ENCODE measurements at places on chromosomes 16 and 17.

GRCh38 chr16:85502357-85502756 is 110.8 kb upstream of the GSE1 start:
- DNase-seq: no peak

GRCh38 chr17:48818361-48818841 is 1.4 kb upstream of the TTLL6 start:
- DNase-seq: no peak

GRCh38 chr17:11916091-11916490 is 81.2 kb downstream of the ZNF18 start:
- no peak for DNase-seq

GRCh38 chr17:50507871-50508572 is at the start of gene MYCBPAP:
TSS of gene MYCBPAP (plus strand) at chr17:50508439. CDS start at chr17:50508675, 236 bp downstream.
- peak; percentile 57 for DNase-seq

GRCh38 chr17:48505788-48506187 is 25.0 kb downstream of the HOXB1 start:
- DNase-seq: no peak

GRCh38 chr17:51725185-51725584 is 433.3 kb downstream of the CA10 start:
- DNase-seq: no peak

DNA sequence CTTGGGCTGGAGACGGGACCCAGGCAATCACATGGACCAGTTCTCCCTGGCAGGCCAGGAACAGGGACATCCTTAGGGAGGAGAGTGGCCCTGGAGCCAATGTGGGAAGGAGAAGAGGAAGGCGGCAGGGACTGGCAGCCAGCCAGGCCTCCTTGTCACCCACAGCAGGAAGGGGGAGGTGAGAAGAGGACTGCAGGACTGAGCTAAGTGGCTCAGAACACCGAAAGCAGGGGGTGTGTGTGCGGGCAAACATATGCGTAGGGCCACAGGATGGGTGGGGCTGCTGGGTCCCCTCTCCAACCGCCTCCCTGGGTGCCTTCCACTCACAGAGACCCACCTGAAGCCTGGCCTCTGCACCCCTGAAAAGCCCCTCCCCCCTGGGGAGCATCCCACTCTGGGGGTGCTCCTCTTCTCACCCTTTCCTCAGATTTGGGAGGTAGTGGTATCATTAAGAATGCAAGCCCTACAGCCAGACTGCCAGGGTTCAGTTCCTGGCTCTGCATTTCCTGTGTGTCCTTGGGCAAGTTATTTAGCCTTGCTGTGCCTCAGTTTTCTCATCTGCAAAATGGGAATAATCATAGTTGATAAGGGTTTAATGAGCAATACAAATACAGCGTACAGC is 8.1 kb downstream of the PNMT start:
- no peak for DNase-seq

GRCh38 chr17:21174713-21175112 is 39.2 kb downstream of the TMEM11 start:
- no peak for DNase-seq

- no peak for DNase-seq
These were observed 537.7 kb upstream of the HSBP1 start for GRCh38 chr16:83270061-83270460.

- DNase-seq: no peak
These were observed 36.8 kb upstream of the RASD1 start for GRCh38 chr17:17532991-17533390.

DNA sequence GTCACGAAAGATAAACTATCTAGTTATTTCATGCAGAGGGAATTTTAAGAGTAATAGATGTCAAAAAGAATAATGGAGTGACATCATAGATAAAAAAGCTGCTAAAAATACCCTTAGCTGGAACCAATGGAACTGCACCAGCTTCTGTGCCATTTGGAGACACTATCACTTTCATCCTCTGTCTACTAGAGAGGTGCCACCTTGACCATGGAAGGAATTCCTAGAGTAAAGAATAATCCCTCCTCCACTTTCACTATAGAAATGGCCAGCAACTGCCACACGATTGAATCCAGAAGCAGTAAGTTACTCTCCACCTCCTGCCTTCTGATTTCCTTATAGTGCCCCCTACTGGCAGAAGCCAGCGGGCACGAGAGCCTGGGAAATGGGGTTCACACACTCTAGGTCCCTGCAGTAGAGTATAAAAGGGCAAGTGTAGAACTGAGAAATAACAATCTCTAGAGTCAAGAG is 2.8 kb upstream of the ALDH3A2 start:
- peak; percentile 45 for DNase-seq

DNA sequence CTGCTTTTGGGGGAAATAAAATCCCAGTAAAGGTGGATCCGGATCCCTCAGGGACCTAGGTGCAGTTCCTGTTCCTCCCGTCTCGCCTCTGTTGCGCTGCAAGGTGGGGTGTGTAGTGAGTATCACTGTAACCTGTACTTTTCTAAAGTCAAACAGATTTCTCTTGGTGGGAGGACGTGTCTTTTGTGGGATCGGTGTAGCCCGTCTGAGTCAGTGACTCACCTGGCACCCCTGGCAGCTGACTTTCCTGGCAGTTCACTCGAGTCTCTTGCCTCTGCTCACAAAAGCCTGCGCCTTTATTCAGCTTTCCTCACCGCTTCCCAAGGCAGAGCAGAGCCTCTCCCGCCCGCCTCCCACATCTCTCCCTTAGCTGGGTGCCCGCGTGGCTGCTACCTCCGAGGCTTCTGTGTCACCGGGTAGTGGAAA is 85.7 kb downstream of the CMIP start:
- DNase-seq: no peak

DNA sequence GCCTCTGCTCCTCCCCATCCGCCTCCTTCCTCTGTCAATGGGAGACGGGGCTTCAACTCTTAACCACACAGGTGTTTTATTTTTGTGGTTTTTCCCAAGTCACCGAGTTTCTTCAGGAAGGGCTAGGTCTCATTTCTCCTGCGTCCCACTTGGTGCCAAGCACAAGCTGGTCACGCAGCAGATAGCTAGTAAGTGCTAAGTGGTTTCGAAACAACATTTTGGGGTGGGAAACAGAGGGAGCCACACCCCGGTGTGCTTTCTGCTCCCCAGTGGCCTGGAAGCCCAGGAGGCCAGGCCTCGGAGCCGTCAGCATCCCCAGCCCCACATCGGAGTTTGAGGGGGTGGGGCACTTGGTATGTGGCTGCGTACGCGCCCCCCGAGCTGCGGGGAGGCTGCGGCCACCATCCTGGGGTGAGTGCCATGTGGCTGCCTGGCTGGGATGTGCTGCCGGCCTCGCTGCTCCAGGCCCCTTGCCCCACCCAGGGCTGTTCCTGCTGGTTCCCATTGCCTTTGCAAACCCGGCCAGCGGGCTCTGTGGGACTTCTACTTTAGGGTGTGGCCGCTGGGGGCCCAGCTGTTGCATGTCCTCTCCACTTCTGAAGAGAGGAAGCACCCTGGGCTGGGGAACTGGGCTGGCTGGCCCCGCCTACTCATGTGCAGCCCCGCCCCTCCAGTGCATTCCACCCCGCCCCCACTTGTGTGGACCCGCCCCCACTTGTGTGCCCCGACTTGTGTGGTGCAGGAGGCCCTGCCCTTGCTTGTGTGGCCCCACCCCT is 55.6 kb downstream of the BAIAP2 start:
- no peak for DNase-seq

DNA sequence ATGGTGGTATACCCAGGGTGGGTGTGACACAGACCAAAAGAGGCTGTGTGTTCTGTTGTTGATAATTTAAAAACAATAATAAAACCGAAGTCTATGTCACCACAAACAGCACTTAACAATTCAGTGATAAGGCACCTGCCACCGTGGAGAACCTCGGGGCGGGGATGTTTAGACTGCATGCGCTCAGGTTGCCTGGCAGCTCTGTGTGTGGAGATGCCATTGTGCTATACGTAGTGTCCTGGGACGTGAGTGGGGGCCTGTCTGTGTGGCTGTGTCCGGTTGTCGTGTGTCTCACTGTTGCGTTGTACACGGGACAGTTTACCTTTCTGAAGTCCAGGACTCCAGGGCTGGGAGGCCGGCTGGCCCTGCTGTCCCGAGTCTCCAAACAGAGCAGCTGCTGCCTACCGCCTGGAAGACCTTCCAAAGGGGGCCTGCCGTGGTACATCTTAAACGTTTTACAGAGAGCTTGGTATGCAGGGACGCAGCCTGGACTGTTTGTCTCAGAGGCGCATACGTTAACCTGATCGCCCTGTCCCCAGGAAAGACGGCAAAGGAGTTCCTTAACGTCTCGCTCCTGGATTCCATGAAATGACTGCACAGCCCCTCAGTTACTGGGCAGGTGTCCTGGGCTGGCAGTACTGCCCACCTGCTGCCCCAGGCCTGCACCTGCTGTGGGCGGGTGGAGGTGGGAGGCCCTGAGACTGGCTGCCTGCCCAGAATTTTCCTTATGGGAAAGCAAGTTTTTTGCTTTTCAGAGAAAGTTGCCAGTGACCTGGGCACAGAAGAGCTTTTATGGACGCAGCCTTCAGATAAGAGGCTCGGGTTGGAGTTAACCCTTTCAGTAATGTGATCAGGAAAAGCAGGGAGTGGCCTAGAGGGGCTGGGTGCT is 19.0 kb downstream of the SPIRE2 start:
- DNase-seq: no peak

- no peak for DNase-seq
These were observed 573 bp downstream of the CTDNEP1 start for GRCh38 chr17:7250695-7251627.

DNA sequence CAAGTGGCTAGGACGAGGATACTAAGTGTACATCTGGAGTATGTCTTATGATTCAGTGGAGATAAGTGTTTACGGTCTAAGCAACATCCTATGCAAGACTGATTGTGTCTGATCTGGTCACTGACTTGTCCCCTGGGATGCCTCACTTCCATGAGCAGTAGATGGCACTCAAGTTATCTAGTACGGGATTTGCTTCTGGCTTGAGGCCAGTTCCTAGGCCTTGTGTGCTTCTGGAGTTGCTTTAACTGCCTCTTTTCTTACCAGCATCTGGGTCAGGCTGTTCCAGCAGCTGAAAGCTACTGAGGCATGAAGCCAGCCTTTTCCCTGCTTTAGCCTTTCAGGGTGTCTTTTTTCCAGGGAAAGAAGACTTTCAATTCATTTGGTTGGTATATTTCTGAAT is 23.0 kb downstream of the SUPT6H start:
- DNase-seq: no peak

DNA sequence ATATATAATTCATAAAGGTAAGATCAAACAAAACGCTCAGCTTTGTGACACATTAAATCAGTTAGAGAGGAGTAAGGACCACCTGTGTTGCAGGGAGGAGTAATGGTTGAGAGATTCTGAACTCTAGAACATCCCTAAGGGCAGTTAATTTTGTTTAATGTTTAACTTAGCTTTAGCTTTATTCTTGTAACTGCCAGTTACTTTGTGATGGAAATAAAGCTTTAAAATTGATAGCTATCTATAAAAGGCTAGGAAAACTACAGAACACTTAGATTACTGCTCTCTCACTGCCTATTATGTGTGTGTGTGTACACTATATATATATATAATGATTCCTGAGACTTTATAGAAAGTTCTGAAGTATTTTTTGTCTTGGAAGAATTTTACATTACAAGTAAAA is 37.8 kb downstream of the PTRH2 start:
- no peak for DNase-seq

DNA sequence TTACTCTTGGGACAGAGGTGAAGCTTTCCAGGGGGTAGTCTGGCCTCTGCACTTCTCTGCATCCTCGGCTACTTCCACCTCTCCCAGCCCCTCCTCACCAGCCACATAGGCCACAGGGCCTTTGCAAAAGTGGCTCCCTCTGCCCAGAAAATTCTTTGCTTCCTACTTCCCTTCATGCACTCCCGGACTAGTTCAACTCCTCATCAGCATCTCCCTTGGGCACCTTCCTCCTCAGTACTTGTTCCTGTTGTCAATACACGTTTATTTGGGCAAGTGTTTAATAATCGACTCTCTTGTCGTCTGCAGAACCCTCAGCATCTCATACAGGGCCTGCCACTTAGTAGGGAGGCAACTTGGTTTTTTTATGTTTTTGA is 23.1 kb upstream of the USP7 start:
- no peak for DNase-seq

GRCh38 chr17:55433029-55433628 is 11.5 kb upstream of the MMD start:
- DNase-seq: no peak

DNA sequence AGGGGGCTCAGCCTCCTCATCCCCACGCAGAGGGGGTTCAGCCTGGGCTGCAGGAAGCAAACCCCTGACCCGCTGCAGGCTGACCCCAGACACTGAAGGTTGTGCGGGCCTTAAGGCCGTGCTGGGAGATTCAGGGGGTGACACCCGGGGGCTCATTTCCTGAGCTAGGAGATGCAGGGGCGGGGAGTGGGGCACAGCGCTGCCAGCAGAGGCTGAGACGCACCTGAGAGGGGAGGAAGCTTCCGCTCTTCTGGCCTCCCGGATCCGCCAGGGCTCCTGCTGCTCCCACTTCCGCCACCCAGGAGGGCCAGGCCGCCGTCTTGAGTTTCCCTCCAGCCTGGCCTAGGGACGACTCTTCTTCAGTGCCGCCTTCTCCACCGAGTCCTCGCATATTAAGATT is 173.2 kb upstream of the FOXF1 start:
- DNase-seq: no peak

- DNase-seq: no peak
These were observed 11.7 kb downstream of the ANKRD11 start for GRCh38 chr16:89478576-89479221.

DNA sequence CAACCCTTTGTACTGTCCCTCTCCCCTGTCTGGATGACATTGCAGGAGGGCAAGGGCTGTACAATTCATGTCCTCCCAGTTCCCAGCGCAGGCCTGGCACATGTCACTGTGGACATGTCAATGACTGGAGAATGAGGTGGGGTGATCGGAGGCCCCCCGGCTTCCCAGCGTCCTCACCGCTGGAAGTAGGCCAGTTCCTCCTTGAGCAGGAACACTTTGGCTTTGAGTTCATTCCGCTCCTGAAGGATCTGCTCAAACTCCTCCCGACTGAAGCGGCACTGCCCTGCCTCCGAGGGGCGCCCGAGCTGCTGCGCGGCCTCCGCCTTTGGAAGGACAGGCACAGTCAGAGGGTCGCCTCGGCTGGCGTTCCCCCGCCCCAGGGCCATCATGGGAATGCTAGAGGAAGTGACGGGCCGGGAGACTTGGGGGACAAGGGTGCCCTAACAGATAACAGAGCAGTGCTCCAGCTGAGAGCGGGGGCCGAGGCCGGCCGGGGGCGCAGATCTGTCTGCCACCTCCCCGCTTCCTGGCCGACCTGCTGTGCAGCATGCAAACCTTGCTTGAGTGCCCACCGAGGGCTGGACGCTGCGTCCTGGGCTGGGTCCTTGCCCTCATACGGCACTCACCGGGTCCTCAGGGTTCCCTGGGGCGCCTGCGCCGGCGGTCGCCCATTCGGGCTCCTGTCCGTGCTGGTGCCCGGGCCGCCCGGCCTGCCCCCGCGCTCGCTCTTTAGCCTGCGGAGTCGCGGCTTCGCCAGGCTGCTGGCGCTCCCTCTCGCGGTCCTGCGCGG is 1.3 kb downstream of the RILP start:
- DNase-seq: no peak

- DNase-seq: no peak
These were observed 3.6 kb downstream of the AMDHD2 start for GRCh38 chr16:2523801-2524231.

GRCh38 chr17:81733507-81734404 is 21.7 kb downstream of the SLC25A10 start:
- peak; percentile 52 for DNase-seq

- DNase-seq: no peak
These were observed 50.2 kb downstream of the NKD1 start for GRCh38 chr16:50598256-50598894.

- DNase-seq: no peak
These were observed 436.0 kb downstream of the MAF start for GRCh38 chr16:79164388-79164995.

Measured in stimulated activated CD4-positive, alpha-beta T cell treated with anti-CD3 and anti-CD28 coated beads, TNF-alpha, amount 100 ng/mL, for 48 hours (primary cell).